ENCODE measurements at places on chromosomes 4 and X.

DNA sequence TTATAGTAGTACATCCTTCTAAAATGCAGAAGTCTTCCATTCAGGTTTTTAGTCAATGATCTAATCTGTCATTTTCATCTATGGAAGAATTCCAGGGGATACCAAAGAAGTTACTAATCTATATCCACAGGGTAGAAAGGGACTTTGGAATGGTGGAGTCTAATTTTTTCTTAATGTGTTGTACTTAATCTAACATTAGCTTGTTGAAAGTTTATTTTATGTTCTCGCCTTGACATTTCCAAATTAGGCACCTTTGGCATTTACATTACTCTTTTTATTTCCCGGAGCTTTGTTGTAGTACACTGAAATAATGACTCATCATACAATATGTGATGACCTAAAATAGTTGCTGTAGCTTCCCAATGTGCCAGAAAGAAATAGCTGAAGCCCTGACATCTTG is 91.5 kb downstream of the HTR2C start:
- peak; percentile 6 for DNase-seq

DNA sequence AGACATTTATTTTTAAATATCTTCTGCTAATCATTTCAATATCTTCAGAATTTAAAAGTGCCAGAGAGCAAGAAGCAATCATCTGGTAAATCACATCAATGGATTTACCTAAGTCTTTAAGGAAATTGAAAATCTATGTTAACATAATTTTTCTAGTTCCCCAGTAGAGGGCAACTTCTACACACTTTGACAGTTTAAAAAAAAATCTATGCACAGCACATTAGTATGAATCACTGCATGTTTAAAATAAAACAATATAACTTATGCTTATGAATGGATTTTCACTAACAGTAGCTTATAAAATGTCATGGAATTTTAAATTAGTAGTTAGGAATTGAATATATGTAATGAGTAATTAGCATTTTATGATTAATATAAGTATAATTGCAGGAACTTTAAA is 126.5 kb downstream of the REELD1 start:
- DNase-seq: no peak

DNA sequence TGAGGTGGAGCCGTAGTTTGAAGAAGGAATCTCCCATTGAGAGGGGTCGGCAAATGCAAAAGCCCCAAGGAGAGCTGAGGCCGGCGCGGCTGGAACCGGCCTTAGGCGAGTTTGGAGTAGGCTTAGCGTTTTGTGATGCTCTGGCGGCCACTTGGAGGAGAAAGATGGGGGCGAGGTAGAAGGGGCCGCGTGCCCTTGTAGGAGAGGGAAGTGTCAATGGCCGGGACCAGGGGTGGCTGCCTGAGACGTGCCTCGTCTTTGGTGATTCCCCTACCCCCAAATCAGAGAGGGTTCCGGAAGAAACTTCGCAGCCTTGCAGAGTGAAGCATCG is 11.7 kb downstream of the MSX1 start:
- DNase-seq: no peak

- DNase-seq: no peak
These were observed 51.4 kb upstream of the EMCN start for GRCh38 chr4:100569196-100569595.

DNA sequence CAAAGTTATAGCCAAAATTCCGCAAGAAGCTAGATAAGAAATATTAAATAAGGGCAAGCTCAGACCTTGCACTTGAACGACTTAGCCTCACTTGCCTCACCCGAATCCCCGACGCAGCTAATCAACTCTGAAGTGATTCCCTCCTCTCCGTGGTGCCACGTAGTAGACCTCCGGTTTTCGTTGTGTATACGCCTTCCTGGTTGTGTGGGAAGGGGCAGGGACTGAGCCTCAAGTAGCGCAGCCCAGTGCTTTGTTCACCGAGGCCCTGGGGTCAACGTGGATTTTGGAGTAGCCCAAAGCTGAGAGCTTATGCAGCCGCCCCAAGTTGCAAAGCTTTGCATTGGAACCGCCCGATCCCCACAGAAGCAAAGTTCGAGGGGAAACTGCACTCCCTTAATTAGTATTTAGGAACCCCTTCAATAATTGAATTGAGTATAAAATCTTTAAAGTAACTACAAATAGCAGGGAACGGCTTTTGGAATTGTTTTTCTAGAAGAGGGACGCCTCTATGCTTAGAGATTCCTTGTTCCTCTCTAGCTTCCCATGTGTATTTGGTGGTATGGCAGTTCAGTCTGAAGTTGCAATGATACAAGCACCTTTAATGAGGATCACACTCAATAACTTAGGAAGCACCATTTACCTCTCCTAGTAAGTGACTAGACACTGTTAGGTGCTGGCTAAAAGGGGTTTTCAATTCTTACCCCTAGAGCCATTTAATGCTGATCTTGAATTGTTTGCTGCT is 55.7 kb downstream of the LINC00632 start:
- peak; percentile 9 for DNase-seq

- DNase-seq: no peak
These were observed 135.4 kb upstream of the DUSP21 start for GRCh38 chrX:44708470-44708869.

Data from astrocyte of the cerebellum (primary cell).